ENCODE measurements at places on chromosomes 6 and 20. TPM values are rescaled to one million over a fixed set of nuclear protein-coding genes. Genes with fewer than 3 reads are reported as not detected.

The TSPYL4 gene
- 14.4 TPM for total RNA-seq

The OLIG3 gene
- total RNA-seq, result not detected

The XKR7 gene
- not detected for total RNA-seq

The LCA5 gene
- 3.3 TPM for total RNA-seq

The ACSS2 gene
- total RNA-seq, result 36.5 TPM

The IMPG1 gene
- not detected for total RNA-seq

The LY6G6D gene
- not detected for total RNA-seq

The SPATA25 gene
- total RNA-seq, result 0.29 TPM

The EGFL8 gene
- 6.1 TPM for total RNA-seq

The TSBP1 gene
- not detected for total RNA-seq

The ADGB gene
- not detected for total RNA-seq

The UNC93A gene
- total RNA-seq, result not detected

Data from glomerular endothelial cell (primary cell).